ENCODE measurements at places on chromosomes 2 and 18. TPM values are rescaled to one million over a fixed set of nuclear protein-coding genes. Genes with fewer than 3 reads are reported as not detected.

Gene PID1
- 6.9 TPM for total RNA-seq

Gene KLHL14
- not detected for total RNA-seq

Gene COLEC12
- total RNA-seq: 0.02 TPM

- DNase-seq: peak; percentile 11
Observed at GRCh38 chr2:68190991-68191731, 33.5 kb downstream of the PNO1 start.

DNA sequence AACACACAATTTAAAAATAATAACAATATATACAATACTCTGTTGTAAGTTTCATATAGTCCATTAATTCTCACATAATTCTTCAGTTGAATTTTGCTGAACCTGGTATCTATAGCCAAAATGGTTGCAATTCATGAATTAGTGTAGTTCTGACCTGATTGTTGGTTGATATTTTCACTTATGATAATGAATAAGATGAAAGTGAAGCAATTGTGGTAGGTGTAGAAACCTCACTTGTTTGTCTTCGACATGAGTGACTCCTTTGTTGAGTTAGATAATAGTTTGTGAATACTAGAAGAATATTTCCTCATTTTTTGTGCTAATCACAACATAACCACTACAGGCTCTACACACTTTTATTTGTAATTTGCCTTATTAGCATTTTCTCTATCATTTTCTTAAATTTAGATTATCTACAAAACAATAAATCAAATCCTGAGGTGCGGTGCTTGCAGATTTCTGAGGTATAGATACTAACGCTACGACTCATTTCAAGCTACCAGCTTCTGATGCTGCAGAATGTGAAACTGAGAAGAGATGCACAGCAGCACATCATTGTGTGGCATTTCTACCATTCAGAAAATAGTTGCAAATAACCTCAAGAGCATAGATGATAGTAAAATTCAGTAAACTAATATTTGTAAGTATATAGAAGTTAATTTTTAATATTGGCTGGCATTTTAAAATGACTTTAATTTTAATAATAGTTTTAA is 117.9 kb downstream of the KCNH7 start:
- no peak for DNase-seq

DNA sequence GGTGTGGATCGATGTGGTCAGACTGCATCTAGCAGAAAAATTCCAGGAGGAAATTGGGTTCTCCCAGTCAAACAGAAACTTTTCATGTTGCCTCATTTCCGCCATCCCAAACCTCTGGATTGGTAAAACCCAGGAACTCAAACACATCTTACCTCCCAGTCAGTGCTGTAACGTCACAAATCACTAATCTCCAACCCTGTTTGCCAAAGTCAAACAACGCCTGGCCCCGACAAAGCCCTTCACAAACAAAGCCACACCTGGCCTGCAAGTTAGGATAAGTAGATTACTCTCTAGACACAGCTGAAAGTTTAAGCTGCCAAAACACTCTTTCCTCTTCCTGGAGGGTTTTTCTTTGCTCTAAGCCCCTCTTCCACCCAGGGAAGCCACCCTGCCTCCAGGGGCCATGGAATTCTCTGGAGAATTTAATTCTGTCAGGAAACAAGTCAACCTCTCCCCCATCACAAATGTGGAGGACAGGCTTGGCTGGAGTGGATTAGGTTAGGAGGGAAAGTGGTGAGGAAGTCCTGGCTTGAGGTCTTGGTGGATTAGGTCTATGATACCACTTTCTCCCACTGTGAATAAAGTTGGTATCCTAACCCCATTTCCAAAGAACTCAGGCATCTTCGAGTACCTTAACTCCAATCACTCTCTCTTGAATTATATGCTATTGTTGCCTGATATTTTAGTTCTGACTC is 86.7 kb downstream of the LYPD6B start:
- DNase-seq: no peak

DNA sequence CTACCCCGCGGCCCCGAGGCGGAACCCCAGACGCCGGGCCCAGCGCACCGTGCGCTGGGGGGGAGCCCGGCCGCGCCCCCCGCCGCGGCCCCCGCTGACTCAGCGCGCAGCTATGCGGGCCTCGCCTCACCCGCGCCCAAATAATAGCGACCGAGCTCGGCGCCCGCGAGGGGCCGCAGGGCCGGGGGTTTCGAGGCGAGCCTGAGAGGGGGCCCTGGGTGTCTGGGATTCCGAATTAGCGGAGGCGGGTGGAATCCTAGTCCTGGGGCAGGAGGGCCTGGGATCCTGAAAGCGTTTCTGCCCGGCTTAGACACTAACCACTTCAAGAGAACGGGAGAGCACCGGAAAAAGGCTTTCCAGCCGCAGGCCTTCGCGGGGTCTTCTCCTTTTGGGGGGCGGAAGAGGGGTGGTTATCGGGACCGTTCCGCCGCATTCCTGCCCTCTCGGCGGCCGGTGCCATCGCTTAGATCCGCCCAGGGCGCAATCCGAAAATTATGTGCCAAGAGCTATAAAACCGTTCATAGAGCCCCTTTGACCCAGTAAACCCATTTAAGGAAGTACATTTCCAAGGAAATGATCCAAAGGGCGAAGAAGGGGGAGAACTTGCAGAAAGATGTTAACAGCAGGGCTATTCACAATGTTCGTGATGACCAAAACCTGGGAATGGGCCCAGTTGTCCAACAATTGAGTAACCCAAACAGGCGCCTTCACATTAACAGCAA is 681 bp upstream of the ROCK2 start:
- peak; percentile 53 for DNase-seq

GRCh38 chr18:58180738-58181353 is 136.8 kb downstream of the NEDD4L start:
- DNase-seq: peak; percentile 28

DNA sequence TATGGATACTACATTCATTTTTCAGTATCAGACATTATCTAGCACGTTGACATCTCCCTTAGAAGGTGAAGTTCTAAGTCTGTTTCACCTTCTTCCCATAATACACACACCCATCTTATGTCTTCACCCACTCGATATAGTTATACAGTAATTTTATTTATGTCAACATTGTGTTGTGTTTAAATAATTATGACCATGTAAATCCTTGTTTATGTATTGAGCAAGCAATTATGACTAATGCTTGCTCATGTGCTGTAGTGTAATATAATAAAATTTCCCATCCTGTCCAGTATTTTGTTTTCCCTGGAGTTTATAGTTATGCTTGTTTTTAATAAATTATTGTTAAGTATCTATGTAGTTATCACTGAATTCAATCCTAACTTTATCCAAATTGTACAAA is 163.2 kb downstream of the MTX2 start:
- DNase-seq: no peak

DNA sequence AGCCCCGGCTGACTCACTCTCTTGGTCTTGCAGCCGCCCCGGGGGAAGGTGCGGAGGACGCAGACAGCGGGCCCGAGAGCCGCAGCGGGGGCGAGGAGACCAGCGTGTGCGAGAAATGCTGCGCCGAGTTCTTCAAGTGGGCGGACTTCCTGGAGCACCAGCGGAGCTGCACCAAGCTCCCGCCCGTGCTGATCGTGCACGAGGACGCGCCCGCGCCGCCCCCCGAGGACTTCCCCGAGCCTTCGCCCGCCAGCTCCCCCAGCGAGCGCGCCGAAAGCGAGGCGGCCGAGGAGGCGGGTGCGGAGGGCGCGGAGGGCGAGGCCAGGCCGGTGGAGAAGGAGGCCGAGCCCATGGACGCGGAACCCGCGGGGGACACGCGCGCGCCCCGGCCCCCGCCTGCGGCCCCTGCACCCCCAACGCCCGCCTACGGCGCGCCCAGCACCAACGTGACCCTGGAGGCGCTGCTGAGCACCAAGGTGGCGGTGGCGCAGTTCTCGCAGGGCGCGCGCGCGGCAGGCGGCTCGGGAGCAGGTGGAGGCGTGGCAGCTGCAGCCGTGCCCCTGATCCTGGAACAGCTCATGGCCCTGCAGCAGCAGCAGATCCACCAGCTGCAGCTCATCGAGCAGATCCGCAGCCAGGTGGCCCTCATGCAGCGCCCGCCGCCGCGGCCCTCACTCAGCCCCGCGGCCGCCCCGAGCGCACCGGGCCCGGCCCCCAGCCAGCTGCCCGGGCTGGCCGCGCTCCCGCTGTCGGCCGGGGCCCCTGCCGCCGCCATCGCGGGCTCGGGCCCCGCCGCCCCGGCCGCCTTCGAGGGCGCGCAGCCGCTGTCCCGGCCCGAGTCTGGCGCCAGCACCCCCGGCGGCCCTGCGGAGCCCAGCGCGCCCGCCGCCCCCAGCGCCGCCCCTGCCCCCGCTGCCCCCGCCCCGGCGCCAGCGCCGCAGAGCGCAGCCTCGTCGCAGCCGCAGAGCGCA is 12.7 kb downstream of the SALL3 start:
- DNase-seq: no peak

DNA sequence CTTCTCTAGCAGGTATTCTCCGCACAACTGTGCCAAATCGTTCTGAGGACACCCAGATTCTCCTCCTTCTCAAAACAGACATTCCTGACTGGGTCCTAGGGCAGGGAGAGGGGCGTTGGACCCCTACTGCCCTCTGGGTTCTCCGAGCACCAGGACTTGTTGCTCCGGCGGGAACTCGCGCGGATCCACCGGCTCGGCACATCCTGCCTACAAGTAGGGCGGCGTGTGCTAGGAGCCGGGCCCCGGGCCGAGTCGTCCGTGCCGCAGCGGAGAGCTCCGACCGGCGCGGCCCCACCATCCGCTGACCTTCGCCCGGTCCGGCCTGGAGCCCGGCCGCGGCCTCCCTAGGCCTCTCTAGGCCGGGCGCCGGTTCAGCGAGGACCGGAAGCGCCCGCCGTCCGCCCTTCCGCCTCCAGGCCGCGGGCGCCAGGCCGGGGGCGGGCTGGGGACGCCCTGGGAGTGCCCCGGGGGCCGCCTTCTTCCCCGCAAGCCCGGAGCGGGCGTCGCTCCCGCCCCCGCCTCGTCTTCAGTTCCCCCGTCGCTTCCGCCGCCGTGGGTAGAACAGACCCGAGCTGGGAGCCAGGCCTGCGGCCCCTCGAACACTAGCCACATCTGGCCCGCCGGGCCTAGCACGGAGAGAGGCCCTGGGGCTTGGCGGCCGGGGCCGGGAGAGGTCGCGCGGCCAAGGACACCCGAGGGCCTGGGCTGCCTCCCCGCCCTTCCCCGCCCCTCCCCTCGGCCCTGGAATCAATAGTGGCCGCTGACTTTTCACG is 7.6 kb upstream of the ONECUT2 start:
- DNase-seq: no peak

Measured in A172 (cell line).